ENCODE measurements at places on chromosomes 4 and X.
A peak's percentile ranks its signal among the peaks of the same experiment; 100 is the strongest.

GRCh38 chr4:10343656-10344055, 113.6 kb downstream of the ZNF518B start:
- DNase-seq = no peak

DNA sequence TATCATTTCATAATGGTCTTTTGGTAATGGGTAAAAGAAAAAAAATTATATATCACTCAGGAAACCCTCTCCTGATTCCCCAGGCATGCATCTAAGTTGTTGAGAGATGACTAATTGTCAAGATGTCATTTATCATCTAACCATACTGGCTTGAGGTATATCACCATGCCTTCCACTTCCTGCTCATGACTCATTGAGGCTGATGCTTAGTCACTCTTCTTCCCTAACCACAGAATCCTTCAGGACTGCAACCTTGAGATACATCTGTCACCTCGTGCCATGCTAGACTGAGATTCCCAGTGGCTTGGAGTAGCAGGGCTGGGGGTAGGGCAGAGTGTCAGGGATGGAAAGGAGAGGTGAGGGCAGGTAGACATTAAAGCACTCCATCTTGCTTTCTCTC, 782.5 kb upstream of the INTU start:
- peak; percentile 99 for DNase-seq

DNA sequence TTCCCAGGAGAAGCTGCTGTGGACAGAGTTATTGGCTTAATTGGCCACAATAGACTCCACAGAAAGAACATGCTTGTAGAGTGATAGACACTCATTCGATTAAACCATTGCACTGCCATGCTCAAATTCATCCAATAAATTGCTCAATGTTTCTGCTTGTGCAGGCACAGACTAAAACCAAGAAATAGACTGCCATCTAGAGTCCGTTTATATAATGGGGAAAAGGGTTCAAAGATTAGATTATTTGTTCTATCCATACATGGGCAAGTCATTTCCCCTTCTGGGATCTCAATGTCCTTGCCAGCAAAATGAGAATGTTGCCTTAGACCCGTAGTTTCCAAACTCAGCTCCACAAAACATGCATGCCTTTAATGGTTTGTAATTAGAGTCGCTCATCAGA, 8.7 kb downstream of the SMIM10 start:
- peak; percentile 38 for DNase-seq

- DNase-seq = no peak
Observed at GRCh38 chr4:83124111-83124780, 9.7 kb upstream of the PLAC8 start.

DNA sequence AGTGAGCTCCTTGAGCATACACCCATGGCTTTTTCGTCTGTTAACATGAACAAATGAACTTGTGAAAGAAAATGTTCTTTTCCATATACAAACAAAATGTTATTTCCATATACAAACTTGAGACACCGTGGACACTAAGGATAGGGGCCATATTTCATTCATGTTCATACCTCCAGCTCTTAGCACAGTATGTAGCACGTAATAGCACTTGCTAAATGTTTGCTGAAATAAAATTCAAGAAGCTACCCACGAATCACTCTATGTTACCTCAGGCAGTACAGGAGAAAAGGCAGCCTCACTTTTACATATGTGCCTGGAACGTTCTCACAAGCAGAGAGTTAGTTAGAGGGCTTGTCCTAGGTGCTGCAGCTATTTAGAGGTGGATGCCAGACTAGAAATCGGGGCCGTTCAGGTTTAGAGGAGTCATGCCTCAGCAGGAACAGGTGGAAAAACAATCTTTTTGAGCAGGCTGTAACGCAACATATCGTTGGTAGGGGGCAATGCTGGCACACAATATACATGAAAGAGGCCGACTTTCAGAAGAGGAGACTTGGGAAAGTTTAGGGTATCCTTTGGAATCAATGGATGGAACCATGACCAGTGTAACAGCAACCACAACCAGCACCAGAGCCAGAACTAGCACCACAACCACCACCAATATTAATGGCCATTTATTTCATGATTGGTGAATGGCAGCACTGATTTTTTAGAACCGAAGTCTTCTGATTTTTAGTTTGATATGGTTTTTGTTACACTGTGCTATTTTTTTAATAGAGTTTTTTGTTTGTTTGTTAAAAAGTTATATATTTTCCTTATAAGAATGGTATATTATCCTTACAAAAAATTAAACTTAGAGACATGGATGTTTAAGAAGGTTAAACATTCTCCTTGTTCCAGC, 14.8 kb upstream of the PAQR3 start:
- no peak for DNase-seq

All from astrocyte (in vitro differentiated cells and primary cell).